Lower leg skin (tissue), 4 donors: ENCODE measurements at places on chromosomes 3 and 15.
A peak's percentile ranks its signal among the peaks of the same experiment; 100 is the strongest.

GRCh38 chr3:14650193-14650592, 1.4 kb upstream of the CCDC174 start:
- no peak for DNase-seq

DNA sequence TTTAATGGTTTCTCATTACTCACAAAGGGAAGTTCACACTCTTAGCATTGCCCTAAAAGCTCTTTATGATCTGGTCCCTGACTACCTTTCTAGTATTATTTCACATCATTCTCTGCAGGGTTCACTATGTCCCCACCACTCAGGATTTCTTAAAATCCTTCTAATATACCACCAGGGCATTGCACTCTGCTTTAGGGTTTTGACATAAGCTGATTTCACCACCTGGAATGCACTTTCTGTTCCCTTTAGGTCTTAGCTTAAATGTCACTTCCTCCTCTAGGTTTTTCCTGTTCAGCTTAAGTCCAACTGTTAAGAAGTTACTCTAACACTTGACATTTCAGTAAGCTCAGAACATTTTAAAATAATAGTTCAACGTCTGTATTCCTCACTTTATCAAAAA, 81.7 kb downstream of the HCN4 start:
- DNase-seq = no peak

- DNase-seq = no peak
Observed at GRCh38 chr3:38227989-38228388, 37.6 kb upstream of the SLC22A13 start.

DNA sequence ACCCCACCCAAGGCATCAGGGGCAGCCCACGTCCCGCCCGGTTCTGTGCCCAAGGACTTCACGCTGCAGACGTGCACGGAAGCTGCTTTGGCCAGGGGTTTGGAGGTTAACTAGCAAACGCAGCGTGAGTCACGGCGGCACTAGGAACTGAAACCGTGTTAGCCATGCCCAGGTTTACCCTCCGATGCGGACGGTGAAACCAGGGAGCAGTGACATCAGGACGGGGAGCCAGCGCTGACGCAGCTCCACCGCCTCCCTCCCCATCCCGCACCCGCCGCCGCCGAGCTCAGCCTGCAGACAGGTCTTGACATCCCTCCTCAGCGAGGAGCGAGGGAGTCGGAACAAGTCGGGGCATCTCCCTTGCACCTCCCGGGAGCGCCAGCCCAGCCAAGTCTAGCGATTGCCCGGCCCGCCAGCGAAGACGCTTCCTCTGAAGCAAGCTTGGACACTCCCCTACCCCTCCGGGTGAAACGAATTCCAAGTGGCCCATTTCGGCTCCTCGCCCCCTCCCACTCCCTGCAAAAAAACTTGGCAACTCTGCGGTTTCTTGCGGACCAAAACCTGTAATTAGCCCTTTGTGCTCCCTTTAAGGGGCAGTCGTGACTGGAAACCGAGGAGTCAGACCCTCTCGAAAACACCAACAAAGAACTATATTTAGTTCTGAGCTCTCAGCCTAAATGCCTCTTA, 1.4 kb upstream of the RAP2B start:
- peak; percentile 88 for DNase-seq

- no peak for DNase-seq
Observed at GRCh38 chr3:182469086-182469485, 324.2 kb upstream of the ATP11B start.

- no peak for DNase-seq
Observed at GRCh38 chr3:19002606-19003005, 145.7 kb upstream of the KCNH8 start.
